Stimulated activated CD4-positive, alpha-beta T cell treated with anti-CD3 and anti-CD28 coated beads, Interleukin-2, amount 100 ng/mL, for 24 hours (primary cell): ENCODE measurements at places on chromosomes 3 and 15.

DNA sequence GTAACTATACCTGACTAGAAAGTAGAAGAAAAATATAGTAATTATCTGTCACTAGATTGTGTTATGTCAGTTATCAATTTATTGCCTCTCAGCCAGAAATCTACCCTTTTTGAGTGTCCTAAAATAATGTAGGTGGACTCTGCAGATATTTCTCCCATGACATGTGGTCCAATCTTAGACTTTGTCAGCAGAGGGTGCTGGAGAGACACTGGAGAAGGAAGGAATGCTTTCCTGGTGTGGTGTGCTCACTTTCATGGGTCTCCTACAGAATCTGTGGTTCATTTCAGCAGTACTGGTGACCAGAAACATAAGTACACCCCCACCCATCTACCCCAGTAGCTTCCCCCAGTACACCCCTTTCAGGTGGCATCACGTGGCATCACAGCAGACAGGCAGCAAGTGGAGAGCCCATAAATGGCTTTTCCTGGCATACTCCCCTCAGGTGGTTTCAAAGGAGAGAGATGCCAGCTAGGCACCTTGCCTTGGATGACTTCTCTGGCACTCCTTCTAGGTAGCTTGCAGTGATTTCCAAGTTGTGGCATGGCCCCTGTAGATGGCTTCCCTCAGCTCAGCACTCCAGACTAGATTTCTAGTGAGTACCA lies 114.7 kb downstream of the GADL1 start:
- no peak for DNase-seq

DNA sequence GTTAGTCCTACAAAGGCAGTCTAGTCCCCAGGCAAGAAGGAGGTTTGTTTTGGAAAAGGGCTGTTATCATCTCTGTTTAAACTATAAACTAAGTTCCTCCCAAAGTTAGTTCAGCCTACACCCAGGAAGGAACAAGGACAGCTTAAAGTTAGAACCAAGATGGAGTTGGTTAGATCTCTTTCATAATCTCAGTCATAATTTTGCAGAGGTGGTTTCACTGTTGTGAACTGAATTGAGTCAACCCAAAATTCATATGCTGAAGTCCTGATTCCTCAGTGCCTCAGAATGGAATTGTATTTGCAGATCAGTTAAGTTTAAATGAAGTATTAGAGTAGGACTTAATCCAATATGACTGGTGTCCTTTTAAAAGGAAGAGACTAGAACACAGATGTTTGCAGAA lies 101.0 kb upstream of the C3orf80 start:
- no peak for DNase-seq

DNA sequence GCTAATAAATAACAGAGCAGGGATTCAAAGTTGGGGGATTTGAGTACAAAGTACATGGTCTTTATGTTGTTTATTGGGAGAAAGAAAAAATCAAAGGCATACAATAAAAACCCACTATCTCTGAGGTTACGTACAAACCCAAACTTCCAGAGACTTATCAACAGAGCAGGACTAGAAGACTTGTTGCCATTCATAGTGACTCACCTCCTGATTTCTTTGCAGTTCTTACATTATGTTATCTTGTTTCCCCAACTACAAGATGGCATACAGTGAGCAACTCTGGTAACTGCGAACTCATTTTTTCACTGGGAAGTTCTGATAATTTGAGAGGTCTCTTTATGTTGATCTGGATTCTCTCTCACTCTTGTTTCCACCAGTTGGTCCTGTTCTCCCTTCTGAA lies 80.6 kb upstream of the ETV5 start:
- DNase-seq: no peak

- no peak for DNase-seq
Measured at GRCh38 chr3:14836049-14836468, 17.3 kb downstream of the FGD5 start.

GRCh38 chr3:89373434-89373833 lies 266.0 kb downstream of the EPHA3 start:
- DNase-seq: no peak

DNA sequence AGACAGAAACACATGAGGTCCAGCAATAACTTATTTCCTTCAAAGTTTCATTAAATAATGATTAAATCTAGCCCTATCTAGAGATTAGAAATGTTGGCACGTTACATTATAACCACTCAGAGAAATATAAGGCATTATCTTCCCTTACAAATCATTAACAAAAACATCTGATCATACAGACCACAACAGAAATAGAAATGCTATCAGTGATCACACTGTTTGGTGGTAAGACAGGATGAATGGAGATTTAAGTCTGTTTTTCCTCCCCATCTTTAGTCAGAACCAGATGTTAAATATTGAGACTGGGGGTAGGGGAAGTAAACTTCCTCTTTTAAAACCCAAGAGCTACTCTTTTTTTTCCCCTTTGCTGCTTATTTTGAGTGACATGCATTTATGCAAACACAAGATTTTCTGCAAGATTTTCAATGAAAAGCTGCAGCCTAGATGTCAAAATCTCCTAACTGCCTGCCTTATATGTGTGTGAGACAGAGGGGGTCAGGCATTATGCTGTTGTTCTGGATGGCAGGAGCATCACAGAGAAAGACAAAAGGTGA lies 70.4 kb downstream of the CBLB start:
- DNase-seq: no peak

GRCh38 chr3:6935970-6936369 lies 75.1 kb downstream of the GRM7 start:
- no peak for DNase-seq

DNA sequence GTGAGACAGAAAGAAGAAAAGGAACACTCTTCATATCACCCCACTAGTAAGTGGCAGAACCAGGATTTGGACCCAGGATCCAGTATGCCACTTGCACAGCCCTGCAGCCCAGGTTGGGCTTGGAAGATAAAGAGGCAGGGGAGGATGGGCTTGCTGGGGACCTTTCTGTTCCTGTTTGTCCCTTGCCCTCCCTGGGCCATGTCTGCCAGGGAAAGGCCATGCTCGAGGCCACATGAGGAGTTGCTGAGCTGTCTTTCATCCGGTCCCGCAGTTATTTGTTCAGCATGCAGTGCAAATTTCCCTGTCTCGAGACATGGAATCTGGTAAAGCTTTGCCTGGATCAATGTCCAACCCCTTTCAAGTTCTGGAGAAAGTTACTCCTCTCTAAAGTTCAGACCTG lies 116.0 kb upstream of the MRPS22 start:
- no peak for DNase-seq

DNA sequence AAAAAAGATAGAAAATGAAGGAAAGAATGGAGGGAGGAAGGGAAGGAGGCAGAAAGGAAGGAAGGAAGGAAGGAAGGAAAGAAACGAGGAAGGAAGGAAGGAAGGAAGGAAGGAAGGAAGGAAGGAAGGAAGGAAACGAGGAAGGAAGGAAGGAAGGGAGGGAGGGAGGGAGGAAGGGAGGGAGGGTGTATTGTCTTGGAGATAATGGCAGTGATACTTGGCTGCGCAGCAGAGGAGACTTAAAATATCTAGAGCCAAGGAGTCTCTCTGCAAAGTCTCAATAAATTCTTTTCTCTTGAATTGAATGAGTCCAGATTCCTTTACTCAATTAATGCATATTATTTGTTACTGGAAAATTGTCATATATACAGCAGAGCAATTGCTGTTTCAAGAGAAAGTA lies 1059.7 kb downstream of the ZPLD1 start:
- no peak for DNase-seq

GRCh38 chr3:53211706-53212702 lies 43.8 kb downstream of the TKT start:
- DNase-seq: no peak

GRCh38 chr3:59777667-59778077 lies 727.8 kb upstream of the CFAP20DC start:
- no peak for DNase-seq

DNA sequence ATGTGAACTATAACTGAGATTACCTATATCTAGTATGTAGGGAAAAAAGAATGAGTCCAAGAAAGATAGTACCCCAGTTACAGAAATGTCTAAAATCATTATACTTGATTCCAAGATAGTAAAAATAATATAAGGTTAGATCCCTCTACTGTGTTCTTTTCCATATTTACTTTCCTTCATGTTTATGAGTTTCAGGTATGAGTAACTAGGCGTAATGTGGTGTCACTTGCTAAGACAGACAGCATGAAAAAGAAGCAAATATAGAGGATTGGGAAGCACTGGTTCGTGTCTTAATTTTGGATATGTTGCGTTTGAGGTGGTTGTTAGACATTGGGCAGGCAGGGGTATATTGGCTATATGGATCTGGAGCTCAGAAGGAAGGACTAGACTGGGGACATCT lies 168.1 kb upstream of the PFN2 start:
- no peak for DNase-seq

- DNase-seq: peak; percentile 44
Measured at GRCh38 chr3:142888481-142889211, at the start of gene PCOLCE2. PCOLCE2 (minus strand) TSS chr3:142889083; CDS start chr3:142888896, 187 bp downstream.

DNA sequence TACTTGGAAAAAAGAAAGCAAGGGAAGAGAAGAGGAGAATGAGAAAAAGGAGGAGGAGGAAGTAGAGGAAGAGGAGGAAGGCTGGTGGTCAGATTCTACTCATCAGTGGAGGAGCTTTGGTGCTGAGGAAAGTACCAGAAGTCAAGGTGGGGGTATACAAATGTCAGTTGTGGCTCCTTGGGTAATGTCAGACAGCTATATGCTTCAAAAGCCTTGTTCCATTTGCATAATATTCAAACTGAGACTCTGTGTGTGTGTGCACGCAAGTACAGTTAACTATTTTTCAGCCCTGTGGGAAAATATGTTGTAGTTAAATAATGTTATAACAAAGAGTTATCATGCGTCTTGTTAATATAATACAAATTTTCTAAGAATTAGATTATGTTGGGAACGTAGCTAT lies 609.7 kb downstream of the PDCD6IP start:
- DNase-seq: no peak

DNA sequence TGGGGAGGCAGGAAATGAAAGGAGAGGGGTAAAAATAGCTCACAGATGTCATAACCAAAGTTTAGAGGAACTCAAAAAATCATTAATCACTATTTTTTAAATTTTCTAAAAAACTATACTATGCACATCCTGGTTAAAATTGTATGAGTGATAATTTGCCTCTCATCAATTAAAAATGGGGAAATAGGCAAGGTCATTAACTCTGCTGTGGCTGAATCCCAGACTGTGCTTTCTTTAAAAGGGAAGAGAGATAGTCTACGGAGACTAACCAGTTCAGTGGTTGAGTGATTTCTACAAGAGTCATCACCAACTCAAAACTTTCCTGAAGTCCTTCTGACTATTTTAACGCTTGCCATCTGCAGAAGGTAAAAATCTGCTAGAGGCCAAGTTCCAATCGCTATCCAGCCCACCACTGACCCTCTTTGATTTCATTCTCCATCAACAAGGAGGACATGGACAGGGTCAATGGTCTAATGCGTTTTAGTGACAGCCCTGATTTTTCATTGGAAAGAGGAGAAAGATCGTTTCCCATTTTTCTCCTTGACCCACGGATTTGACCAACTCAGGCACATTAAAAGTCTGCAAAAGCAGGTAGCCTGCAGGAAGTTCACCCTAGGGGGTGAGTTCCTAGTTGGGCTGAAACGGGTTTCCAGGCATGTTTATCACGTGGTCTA lies 850 bp downstream of the SUCLG2 start:
- DNase-seq: no peak

DNA sequence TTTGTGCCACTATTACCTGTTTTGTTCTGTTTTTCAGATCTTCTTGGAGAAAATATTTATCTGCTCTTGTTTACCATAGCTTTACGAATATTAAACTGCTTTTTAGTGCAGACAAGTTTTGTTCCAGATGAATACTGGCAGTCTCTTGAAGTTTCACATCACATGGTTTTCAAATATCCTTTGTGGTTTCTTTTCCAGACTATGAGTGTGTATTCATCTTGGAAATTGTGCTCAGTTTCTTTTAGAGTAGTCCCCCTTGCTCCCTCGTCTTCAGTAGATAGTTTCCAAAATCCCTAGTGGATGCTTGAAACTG lies 1.2 kb downstream of the PIGB start:
- no peak for DNase-seq

GRCh38 chr3:52986049-52986448 lies 59.8 kb downstream of the SFMBT1 start:
- DNase-seq: no peak

DNA sequence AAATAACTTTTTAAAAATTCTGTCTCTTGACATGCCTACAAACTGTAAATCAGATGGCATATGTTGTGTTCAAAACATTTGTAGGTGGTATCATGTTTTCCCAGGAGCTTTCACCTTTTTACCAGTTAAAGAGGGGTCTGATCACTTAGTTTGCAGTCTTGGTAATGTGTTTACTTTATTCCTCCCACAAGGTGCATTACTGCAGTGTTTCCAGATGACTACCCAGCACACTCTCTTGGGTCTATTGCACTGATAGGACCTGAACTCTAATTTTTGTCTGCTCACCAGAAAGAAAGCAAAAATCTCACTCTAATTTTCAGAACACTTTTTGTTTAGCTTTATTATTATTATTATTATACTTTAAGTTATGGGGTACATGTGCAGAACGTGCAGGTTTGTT lies 734.1 kb downstream of the GBE1 start:
- no peak for DNase-seq

- no peak for DNase-seq
Measured at GRCh38 chr3:2897821-2898220, 212.4 kb downstream of the IL5RA start.

DNA sequence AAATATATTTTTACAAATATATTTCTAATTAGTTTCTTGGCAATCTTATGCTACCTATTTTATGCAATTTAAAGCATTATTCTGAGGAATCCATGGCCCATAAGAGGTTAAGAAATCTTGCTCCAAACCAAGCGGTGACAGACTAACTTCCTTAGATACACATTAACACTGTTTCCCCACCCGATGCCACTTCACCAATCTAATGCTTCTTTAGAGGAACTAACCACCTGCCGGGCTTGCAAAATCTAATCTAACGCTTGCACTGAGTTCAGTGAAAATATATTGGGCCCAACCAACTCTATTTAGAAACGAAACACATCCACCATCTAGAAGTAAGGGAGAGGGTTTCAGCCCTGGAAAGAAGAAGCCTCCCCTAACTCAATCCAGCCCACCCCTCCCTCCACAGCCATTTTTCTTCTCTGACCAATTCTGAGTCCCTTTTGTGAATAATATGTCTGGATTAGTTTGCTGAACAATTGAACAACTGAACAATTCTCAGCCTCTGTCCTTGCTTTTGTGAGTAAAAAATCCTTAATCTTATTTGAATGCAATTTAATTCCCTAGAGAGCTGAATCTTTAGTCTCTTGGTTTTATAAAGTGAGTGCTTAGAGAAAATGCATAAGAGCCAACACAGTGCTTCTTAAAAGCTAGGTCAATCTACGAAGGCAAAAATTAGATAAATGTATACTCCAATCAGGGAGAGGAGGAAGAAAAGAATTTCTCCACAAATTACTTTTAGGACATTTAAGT lies 150.4 kb upstream of the ADAMTS9 start:
- no peak for DNase-seq

DNA sequence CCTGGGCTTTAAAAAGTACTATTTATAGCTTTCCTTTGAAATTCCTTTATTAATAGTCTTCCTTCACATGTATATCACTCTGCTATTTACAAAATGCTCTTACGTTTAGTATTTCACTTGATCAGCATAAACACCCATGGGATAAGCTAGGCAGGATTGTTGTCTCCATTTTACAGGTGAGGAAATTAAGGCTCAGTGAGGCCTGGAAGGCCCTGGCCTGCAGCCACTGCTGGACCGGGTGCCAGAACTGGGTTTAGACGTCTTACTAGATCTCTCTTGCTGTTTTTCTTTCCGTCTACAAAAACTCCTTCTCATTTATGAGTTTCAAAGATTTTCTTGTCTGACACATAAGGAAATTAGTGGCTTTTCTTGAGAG lies 236.4 kb downstream of the LPP start:
- no peak for DNase-seq
